ENCODE measurements at places on chromosomes 5 and 9. TPM values are rescaled to one million over a fixed set of nuclear protein-coding genes. Genes with fewer than 3 reads are reported as not detected.

SLC6A3 gene
- total RNA-seq: 0.52 TPM

INSL4 gene
- not detected for total RNA-seq

PCSK1 gene
- not detected for total RNA-seq

ARL14EPL gene
- total RNA-seq: not detected

NDST1 gene
- 143 TPM for total RNA-seq

RBM22 gene
- 51.2 TPM for total RNA-seq

CER1 gene
- total RNA-seq: not detected

- DNase-seq: no peak
- no peaks in the 10 kb centered on the region for H3K27me3 ChIP-seq
- H3K4me1 ChIP-seq: no peaks in the 10 kb centered on the region
- H3K27ac ChIP-seq: no peak overlapping the region
- H3K36me3 ChIP-seq: no peaks in the 10 kb centered on the region
Measured at GRCh38 chr5:13994621-13995253, 50.2 kb upstream of the DNAH5 start.

- H3K4me3 ChIP-seq: no peak overlapping the region
- H3K27ac ChIP-seq: no peak overlapping the region
- no peak for DNase-seq
- H3K4me1 ChIP-seq: no peaks in the 10 kb centered on the region
Measured at GRCh38 chr5:59489551-59489950, 404.0 kb downstream of the PDE4D start.

DNA sequence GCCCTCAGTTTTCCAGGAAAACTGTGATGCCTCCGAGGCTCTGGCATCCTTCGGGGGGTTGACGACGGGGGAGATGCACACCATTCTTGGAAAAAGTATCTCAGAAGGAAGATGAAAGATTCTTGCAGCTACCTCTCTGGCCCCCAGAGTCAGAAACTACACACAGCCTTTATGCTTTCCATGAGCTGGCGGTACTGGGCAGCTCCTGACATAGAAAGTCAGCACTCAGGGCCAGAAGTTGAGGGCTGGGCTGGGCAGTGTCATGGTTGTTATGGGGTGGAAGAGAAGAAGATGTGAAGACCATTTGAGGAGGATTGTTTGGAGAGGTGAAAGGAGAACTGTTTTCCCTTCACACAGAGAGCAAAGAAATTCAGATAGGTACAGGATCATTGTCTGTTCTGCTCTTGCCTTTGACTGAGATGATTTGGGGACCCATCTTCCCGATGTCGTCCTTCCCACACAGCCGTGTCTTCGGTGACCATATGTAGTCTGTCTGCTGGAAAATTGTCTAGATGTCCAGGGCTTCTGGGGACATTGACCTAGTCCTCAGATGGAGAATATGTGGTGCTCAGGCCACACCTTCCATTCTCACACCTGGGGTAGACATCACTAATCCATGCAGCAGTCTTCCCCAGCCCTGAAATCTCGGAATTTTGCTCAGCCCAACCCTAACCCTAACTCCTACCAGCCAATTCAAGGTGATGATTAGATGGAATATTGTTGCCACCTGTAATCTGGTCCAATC is 237.1 kb downstream of the CACNA1B start:
- no peak overlapping the region for H3K27ac ChIP-seq
- no peaks in the 10 kb centered on the region for H3K36me3 ChIP-seq
- H3K4me3 ChIP-seq: no peak overlapping the region
- H3K4me1 ChIP-seq: no peaks in the 10 kb centered on the region
- peak; percentile 27 for DNase-seq

- no peak for DNase-seq
- H3K36me3 ChIP-seq: no peaks in the 10 kb centered on the region
- no peak overlapping the region for H3K27ac ChIP-seq
- no peak overlapping the region for H3K4me3 ChIP-seq
- no peaks in the 10 kb centered on the region for H3K4me1 ChIP-seq
- H3K27me3 ChIP-seq: no peaks in the 10 kb centered on the region
Measured at GRCh38 chr5:20694121-20694520, 706.1 kb upstream of the CDH18 start.

DNA sequence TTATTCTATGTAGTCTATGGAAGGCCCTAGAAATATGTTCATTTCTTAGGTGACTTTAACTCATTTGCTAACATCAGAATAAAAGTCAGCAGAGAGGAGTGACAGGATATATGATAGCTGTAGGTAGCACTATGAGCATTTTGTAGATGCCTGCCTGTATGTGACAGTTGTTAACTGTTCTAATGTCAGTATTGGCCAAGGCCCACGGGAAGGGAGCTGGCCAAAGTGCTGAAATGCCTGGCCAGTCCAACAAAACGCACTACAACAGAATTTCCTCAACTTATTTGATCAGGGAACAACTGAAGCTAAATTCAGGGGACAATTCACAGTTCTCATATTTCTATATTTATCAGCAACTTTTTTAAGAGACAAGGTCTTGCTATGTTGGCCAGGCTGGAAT is 20.8 kb downstream of the SV2C start:
- no peaks in the 10 kb centered on the region for H3K4me1 ChIP-seq
- DNase-seq: no peak
- no peak overlapping the region for H3K4me3 ChIP-seq
- no peaks in the 10 kb centered on the region for H3K36me3 ChIP-seq

GRCh38 chr9:4495537-4495936 is 5.3 kb downstream of the SLC1A1 start:
- H3K36me3 ChIP-seq: no peaks in the 10 kb centered on the region
- H3K27ac ChIP-seq: no peak overlapping the region
- H3K27me3 ChIP-seq: no peaks in the 10 kb centered on the region

GRCh38 chr5:86684222-86684621 is 66.5 kb downstream of the COX7C start:
- no peak for DNase-seq
- no peak overlapping the region for H3K4me3 ChIP-seq
- H3K27me3 ChIP-seq: no peaks in the 10 kb centered on the region
- no peaks in the 10 kb centered on the region for H3K4me1 ChIP-seq
- H3K27ac ChIP-seq: no peak overlapping the region

DNA sequence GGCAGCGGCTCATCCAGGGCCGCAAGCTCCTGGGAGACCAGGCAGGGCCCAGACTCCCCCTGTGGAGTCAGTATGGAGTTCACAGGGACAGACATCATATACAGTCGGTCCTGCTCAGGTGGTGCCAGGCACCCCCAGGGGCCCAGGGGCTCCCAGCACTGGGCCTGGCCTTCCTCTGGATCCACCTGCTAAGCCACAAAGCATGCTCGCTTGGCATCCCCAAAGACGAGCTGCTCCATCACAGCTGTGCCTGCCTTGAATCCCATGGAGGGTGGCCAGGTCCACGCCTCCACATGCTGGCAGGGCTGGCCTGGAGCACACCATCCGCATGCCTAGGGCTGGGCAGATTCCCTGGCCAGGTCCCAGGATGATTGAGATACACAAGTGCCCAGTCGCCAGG is 4.6 kb downstream of the BICD2 start:
- peak; percentile 78 for DNase-seq
- no peak overlapping the region for H3K4me3 ChIP-seq
- H3K4me1 ChIP-seq: peaks cover 34% of the 10 kb centered on the region

DNA sequence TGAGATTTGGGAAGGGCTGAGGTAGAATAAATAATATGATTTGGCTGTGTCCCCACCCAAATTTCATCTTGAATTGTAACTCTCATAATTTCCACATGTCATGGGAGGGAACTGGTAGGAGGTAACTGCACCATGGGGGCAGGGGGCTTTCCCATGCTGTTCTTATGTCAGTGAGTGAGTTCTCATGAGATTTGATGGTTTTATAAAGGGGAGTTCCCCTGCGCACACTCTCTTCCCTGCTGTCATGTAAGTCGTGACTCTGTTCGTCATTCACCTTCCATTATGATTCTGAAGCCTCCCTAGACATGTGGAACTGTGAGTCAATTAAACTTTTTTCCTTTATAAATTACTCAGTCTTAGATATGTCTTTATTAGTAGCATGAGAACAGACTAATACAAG is 115.5 kb upstream of the STARD4 start:
- no peak overlapping the region for H3K27ac ChIP-seq
- H3K4me1 ChIP-seq: no peaks in the 10 kb centered on the region
- DNase-seq: no peak
- no peak overlapping the region for H3K4me3 ChIP-seq
- H3K27me3 ChIP-seq: no peaks in the 10 kb centered on the region

DNA sequence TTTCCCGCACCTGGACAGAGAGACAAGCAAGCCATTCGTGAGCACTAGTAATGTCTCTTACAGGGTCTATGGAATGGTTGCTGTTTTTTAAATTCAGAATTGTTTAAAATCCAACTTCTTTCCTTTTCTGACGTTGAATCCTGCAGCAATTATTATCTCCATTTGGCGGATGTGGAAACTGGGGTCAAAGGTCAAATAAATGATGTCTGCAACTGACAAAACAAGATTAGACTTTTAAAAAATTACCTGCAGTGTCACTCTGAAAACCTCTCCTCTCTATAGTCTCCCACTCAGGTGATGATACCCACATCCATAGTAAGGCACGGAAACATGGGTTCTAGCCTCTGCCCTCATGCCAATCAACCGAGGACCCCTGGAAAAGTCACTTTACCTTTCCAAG is 142.7 kb upstream of the SMIM23 start:
- H3K4me1 ChIP-seq: no peaks in the 10 kb centered on the region
- no peak overlapping the region for H3K4me3 ChIP-seq
- no peak overlapping the region for H3K27ac ChIP-seq
- H3K27me3 ChIP-seq: no peaks in the 10 kb centered on the region

GRCh38 chr9:70535546-70536323 is 121.3 kb upstream of the KLF9 start:
- DNase-seq: no peak
- H3K27me3 ChIP-seq: no peaks in the 10 kb centered on the region
- H3K27ac ChIP-seq: no peak overlapping the region
- no peak overlapping the region for H3K4me3 ChIP-seq

DNA sequence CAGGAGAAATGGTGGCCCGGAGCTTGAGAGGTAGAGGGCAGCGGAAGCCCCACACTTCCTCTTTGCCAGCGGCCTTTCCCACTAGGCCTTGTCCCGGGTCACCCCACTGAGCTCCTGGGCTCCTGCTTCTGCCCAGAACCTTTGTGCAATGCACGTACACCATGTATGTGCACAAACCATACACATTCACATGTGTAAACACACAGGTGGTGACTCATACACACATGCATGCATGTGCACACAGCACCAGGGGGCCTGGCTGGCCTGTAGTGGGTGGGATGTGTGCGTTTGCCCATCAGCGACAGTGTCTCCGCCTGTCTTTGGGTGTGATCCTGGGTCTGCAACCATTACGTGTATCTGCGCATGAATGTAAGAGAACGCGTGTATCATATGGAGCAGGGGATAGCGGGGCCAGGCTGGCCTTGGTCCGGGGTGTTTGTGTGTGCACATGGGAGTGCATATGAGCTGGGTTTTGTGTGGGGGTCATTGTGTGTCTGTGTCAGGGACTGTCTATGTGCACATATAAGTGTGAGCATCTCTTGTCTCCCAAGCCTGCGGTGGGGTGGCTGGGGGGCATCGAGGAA is 43.7 kb downstream of the PSD2 start:
- H3K36me3 ChIP-seq: no peaks in the 10 kb centered on the region
- H3K4me1 ChIP-seq: peaks cover under 1% of the 10 kb centered on the region
- no peaks in the 10 kb centered on the region for H3K27me3 ChIP-seq
- DNase-seq: peak; percentile 46

DNA sequence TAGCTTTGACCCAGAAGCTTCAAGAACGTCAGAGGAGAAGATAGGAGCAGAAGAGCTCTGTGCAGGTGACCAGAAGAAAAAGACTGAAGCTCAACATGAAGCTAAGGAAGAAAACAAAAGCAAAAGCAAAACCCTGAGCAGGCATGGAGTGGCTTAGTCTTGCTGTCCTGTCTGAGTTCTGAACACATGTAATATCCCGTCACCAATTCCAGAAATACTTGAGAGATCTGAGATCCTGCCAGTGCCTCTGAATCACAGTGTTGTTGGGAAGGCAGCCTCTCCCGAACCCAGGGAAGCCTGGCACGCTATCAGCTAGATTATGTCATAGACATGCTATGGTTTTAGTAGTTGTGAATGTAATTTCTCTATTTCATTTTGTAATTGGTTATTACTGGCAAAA is 235.7 kb downstream of the ICE1 start:
- DNase-seq: no peak
- no peaks in the 10 kb centered on the region for H3K27me3 ChIP-seq
- H3K4me1 ChIP-seq: no peaks in the 10 kb centered on the region
- H3K27ac ChIP-seq: no peak overlapping the region
- H3K4me3 ChIP-seq: no peak overlapping the region

Measured in upper lobe of right lung (tissue), 1 donor.